Activated T-cell treated with anti-CD3 and anti-CD28 coated beads for 1 hour (primary cell): ENCODE measurements at places on chromosomes 3 and 15.
A peak's percentile ranks its signal among the peaks of the same experiment; 100 is the strongest.

- no peak for DNase-seq
Measured at GRCh38 chr3:101876142-101876541, 26.8 kb downstream of the NFKBIZ start.

- DNase-seq, result no peak
Measured at GRCh38 chr3:129621626-129622225, 15.2 kb upstream of the PLXND1 start.

DNA sequence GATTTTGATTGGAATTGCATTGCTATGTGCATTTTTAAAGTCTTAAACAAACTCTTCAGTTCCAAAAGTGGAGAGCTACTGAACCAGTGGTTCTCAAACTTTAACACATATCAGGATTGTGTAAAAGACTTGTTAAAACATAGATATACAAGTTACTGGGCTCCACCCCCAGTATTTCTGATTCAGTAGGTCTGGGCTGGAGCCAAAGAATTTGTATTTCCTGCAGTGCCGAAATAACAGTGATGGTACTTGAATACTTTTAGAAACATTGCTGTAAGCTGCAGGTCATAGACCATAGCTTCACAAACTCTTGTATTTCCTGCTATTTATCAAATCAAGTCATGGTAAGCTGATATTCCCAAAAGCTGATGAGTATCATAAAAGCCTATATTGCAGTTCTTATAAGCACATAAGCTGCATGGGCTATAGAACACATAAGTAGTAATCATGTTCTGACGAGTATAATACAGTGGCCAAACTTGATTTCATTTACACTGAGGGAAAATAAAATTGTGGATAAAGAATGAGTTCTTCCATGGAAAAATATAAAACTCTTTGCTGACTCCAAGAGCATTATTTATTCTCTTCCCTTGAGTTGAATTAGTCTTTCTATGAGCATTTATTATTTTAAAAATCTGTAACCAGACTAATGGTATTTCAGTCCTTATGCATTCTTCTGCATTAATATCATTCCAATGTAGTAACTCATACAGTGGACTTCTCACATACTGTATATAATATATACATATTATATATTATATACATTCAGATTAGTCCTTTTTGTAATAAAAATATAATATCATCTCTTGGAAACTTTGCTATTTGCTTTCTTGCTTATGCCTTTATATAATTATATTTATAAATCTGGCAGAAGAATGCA, 550.5 kb upstream of the AGTR1 start:
- no peak for DNase-seq

DNA sequence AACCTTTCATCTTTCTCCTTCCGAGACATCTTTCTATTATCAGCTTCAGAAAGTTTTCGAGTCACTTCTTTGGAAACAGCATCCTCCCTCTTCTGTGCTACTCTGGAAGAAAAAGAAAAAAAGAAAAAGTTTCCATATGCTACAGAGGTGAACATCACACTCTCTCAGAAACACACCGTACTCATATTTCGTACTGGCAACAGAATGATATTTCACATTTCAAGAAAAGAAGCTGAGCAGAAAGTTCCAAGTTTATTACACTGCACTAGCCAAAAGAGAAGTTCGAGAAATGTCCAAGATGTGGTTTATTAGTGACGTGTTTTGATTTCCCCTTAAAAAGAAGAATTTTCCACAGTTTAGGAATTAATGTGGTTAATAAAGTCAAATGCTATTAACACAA, 6.0 kb downstream of the SSR3 start:
- DNase-seq, result no peak

- DNase-seq, result no peak
Measured at GRCh38 chr3:128469556-128469955, 2.9 kb upstream of the DNAJB8 start.

GRCh38 chr15:101067660-101068522, 148.7 kb downstream of the LRRK1 start:
- no peak for DNase-seq

- DNase-seq, result no peak
Measured at GRCh38 chr3:181328346-181328745, 338.8 kb upstream of the DNAJC19 start.

GRCh38 chr3:58164199-58164879, 46.4 kb downstream of the DNASE1L3 start:
- no peak for DNase-seq

DNA sequence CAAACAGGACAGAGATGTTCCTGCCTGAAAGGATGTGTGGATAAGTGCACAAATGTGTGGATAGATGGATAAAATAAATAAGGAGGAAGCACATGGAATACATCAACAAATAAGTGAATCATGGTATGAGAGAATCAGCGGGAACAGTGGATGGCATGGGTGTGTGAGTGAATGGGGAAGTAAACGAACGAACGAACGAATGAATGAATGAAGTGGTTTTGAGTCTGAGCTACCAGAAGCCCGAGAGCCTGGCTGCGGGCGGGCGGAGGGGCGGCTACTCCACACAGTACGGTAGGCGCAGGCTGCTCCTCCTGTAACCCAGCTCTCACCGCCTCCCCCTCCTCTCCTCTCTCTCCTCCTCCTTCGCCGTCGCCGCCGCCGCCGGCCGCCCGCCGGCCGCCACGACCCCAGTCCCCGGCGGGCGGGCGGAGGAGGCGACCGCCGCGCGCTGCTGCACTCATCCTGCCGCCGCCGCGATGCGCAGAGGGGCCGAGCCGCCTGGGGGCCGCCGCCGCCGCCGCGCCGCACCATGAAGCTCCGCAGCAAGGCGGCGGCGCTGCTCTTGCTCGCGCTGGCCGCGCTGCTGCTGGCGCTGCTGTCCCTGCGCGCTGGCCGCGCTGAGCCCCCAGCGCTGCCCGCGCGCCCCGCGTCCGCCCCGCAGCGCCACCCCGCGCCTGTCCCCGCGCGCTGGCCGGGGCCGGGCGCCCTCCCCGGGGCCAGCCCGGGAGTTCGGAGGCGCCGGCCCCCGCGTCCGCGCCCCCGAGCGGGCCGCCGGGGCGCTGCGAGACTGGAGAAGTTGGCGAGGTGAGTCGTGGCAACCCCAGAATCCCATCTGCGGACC, at the start of gene GXYLT2:
GXYLT2 (plus strand) TSS at position 342 of the 841 bp plus-strand sequence; CDS start at position 530, 188 bp downstream.
- DNase-seq, result peak; percentile 11

DNA sequence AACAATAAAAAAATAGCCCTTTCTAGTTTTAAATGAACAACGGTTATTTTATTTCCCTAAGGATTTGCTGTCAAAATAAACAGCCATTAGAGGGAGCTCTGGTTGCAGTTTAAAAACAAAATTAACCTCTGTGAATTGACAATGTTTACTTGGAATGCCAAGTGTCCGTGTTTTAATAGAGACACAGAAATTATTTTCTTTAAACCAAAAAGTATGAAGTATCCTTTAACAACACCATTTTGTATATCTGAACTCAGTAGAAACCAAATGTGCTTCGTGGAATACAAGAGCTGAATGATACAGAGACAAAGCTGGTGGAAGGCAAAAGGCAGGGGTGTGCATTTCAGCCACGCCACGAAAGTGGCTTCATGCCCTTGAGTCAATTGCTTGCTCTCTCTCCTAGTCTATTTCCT, 74.4 kb downstream of the MOBP start:
- DNase-seq, result no peak

- no peak for DNase-seq
Measured at GRCh38 chr15:63986751-63987341, 59.4 kb downstream of the DAPK2 start.

- DNase-seq, result no peak
Measured at GRCh38 chr3:133562376-133562775, 11.1 kb upstream of the CDV3 start.

- DNase-seq, result no peak
Measured at GRCh38 chr3:112334691-112335433, 1.9 kb downstream of the CD200 start.

GRCh38 chr15:63277038-63277892, at the start of gene APH1B:
Gene APH1B, plus strand, starts transcription at chr15:63277605. Its CDS starts 19 bp downstream, at chr15:63277624.
- DNase-seq, result peak; percentile 74

DNA sequence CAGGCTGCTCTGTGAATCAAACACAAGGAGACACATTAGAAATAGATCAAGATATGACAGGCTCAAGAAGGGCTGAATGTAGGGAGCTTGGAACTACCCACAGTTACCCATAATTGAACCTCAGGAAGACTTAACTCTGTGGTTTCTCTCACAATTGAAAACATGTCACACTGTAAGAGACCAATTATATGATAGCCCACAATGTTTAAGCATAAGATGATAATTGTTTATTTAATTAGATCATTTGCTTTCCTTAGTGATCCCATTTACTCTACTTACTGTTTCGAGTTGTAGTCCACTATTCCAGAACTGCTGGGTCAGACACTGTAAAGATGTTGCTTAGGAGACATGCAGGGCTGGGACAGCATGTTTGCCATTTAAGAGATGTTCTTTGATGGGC, 201.3 kb upstream of the RARB start:
- DNase-seq, result no peak

GRCh38 chr15:40248006-40248783, 9.3 kb downstream of the PAK6 start:
- DNase-seq, result no peak

DNA sequence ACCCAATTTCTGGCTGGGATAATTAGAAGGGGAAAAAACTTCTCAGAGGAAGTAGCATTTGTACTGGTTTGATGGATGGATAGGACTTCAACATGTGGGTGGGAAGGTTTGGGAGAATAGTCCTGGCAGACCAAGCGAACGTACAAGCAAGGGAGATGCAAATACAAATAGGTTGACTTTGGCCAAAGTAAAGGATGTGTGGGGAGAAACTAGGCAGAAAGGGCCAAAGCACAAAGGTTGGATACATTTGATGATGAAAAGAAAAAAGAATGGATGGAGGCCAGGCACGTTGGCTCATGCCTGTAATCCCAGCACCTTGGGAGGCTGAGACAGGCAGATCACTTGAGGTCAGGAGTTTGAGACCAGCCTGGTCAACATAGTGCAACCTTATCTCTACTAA, 63.4 kb downstream of the ERC2 start:
- no peak for DNase-seq
